ENCODE measurements at places on chromosomes 6 and 20.

GRCh38 chr20:44896583-44896982 lies 11.1 kb downstream of the YWHAB start:
- DNase-seq: no peak

DNA sequence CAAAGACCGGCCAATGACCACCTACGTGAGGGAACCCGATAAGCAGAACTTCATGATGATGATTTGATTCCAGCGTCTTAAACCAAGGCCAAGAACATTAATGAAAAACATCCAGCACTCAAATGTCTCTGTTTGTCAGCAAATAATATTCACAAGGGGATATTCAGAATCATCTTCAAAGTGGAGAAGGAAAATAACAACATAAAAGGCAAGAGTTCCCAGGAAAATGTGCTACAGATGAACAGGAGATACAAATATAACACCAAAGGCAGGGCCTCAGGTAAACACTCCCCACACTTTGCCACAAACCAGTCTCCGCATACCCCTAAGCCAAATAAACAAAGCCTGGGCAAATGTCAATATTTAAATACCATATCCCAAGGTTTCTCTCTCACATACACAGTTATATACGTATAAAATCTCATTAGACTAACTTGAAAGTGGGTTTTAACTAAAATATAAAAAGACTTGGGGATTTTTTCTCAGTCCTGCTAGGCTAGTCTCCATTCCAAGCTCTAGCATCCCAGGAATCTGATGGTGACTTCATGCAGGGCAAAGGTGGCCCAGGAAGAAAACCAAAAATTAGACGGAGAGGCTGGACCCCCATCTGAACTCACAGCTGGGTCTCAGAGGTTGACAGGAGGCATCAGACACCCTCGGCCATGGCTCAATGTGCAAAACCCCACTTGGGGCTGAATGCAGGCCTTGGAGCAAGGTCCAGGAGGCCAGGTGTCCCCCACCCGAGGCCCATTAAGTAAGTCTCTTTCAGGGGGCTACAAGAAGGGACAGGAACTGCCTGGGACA lies 32.1 kb downstream of the TRAM2 start:
- no peak for DNase-seq

DNA sequence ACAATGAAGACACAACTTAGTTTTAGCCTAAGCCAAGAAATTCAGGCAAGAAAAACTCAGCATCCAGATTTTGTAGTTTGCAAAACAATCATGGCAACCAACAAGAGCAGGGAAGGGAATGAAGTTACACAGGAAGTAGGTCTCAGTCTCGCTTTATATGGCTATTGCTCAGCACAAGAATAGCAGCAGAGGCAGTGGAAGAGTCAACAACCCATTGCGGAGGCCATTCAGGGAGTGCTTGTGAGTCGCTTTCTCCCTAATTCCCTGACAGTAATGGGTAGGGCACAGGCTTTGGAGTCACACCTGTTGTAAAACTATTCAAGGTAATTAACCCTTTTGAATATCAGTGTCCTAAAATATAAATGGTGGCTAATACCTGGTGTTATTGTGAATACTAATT lies 238.5 kb downstream of the HDGFL1 start:
- no peak for DNase-seq

DNA sequence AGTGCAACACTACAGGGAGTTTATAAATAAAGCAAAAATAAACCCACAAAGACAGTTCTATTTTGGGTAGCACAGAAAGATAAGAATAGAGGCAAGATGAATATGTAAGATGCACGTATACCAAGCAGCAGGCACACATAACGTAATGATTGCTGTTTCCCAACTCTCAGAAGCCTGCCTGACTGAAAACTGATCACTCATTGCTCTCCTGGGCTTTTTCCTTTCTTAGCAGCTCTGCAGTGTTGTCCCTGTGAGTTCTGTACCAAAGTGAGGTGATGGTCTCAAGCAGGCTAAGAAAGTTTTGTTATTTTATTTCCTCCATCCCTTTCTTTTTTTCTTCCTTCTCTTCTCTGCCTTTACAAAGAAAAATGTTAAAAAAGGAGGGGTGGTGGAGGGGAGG lies 522.0 kb upstream of the MAN1A1 start:
- DNase-seq: no peak

- DNase-seq: no peak
These were observed 97.9 kb upstream of the SULF2 start for GRCh38 chr20:47883186-47883585.

- DNase-seq: peak; percentile 59
These were observed 33.4 kb downstream of the NCOA3 start for GRCh38 chr20:47535088-47535487.

- no peak for DNase-seq
These were observed 12.0 kb downstream of the TAB2 start for GRCh38 chr6:149329529-149329928.

GRCh38 chr6:122788663-122789181 lies 336 bp upstream of the SMPDL3A start:
- DNase-seq: no peak

All from NAMALWA (cell line).